ENCODE measurements at places on chromosomes 3 and 15. TPM values are rescaled to one million over a fixed set of nuclear protein-coding genes. Genes with fewer than 3 reads are reported as not detected.

Gene ZBED2
- 0.68 TPM for total RNA-seq

Gene GPR156
- total RNA-seq = not detected

Gene CNTN4
- total RNA-seq = not detected

Gene SORD
- 7.1 TPM for total RNA-seq

Gene C3orf49
- total RNA-seq = not detected

DNA sequence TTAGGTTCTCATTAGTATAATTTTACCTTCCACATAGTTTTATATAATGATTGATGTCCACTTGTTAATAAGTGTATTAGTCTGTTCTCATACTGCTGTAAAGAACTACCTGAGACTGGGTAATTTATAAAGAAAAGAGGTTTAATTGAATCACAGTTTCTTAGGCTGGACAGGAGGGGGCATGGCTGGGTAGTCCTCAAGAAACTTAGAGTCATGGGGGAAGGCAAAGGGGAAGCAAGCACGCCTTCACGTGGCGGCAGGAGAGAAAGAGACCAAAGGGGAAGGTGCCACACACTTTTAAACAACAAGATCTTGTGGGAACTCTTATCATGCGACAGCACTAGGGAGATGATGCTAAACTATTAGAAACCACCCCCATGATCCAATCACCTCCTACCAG is 19.2 kb downstream of the DZIP3 start:
- no peak for DNase-seq

GRCh38 chr3:73175698-73176097 is 114.2 kb downstream of the EBLN2 start:
- no peak for DNase-seq
